ENCODE measurements at places on chromosomes 5 and 9.

DNA sequence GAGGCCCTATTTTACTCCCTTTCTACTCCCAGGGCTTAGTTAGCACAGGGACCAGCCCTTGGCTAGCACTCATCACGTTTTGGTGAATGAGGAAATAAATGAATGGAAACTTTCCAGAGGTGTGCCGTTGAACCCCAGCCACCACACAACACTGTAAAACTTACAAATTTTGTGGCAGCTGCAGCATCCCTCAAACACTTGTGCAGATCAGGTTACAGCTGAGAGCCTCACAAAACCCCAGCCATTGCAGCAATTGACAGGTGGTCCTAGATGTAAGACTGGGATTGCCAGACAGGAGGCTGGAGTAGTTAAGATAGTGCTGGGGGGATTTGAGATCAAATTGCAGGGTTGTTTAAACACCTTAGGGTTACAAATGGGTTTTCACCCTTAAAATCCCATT lies 482.2 kb upstream of the KIF2A start:
- DNase-seq, result no peak

GRCh38 chr9:131976157-131977108 lies 103.2 kb downstream of the MED27 start:
- no peak for DNase-seq

DNA sequence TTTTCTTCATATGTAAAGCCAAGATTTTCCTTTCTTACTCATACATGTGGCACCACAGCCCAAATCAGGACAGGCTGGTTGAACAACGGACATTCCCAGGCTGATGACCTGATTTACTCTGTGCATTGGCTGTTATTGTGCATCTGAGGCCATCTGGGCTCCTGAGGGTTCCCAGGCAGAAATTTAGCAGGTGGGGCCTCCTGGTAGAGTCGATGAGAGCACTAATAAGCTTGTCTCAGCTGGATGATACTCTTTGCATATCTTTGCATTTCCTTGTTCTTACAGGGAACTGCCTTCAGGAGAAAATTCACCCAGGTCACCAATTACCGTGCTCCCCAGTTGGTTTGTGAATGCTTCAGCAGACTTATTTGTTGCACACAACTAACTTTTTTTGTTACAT lies 605.1 kb downstream of the ELAVL2 start:
- DNase-seq, result no peak

- DNase-seq, result no peak
Measured at GRCh38 chr5:68041293-68041692, 174.3 kb upstream of the PIK3R1 start.

DNA sequence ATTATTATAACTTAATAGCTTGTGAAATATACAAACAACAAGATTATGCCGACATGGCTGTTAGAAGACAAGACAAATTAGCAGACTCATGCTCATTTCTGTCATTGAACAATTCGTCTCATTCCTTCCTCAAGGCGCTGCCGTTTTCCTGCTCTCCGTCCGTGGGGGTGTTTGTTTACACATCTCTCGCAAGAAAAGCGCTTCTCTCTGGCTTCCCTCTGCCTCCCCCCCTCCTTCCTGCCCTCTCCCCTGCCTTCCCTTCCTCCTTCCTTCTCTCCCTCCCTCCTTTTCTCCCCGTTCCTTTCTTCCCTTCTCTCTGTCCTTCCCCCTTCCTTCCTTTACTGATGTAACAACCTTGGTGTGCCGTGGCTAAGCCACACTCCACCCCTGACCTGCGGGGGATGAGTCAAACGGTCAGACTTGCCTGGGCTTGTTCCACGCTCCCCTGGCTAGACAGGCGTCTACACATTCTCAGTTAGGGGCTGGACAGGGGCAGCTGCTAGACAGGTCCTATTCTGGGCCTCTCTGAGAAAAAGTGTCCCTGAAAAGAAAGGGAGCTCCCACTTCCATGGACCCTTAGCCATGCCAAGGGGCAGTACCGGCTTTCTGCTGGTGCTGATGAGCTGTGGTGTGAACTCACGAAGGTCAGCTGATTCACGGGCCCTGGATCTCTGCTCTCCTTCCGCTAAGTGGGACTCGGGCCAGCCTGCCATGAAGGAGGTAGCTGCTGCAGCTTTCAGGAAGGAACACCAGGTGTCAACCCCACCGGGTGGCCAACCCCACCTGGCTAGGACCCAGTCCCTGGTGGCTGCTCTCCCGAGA lies 32.0 kb upstream of the SPTLC1 start:
- no peak for DNase-seq

Data from progenitor cell of endocrine pancreas (in vitro differentiated cells).